ENCODE measurements at places on chromosomes 16 and 17. TPM values are rescaled to one million over a fixed set of nuclear protein-coding genes. Genes with fewer than 3 reads are reported as not detected.

GPR139 gene
- not detected for total RNA-seq

SPG7 gene
- total RNA-seq, result 86.0 TPM

CDH8 gene
- total RNA-seq, result 0.28 TPM

GLP2R gene
- 11.2 TPM for total RNA-seq

MGAT5B gene
- total RNA-seq, result 25.5 TPM

SLC2A4 gene
- 0.24 TPM for total RNA-seq

GUCY2D gene
- total RNA-seq, result not detected

ZFPM1 gene
- 5.6 TPM for total RNA-seq

ORMDL3 gene
- total RNA-seq, result 33.9 TPM

CD300A gene
- total RNA-seq, result not detected

BCL6B gene
- total RNA-seq, result not detected

KIF2B gene
- total RNA-seq, result not detected

KRTAP3-2 gene
- 0.42 TPM for total RNA-seq

APOBR gene
- total RNA-seq, result 0.06 TPM

KRTAP1-5 gene
- total RNA-seq, result not detected

RABEP1 gene
- total RNA-seq, result 47.0 TPM

SMG1 gene
- total RNA-seq, result 22.6 TPM

CDIPT gene
- total RNA-seq, result 93.3 TPM

TPSD1 gene
- total RNA-seq, result not detected

Measured in A549 treated with RU486 at 1 μM for 4 hours (cell line).